Peyer's patch (tissue), 4 donors: ENCODE measurements at places on chromosomes 7 and 10. TPM values are rescaled to one million over a fixed set of nuclear protein-coding genes. Genes with fewer than 3 reads are reported as not detected.

- H3K4me3 ChIP-seq, result no peak overlapping the region
- H3K4me1 ChIP-seq, result no peaks in the 10 kb centered on the region
- no peaks in the 10 kb centered on the region for H3K27me3 ChIP-seq
- H3K27ac ChIP-seq, result no peak overlapping the region
- no peak for DNase-seq
Measured at GRCh38 chr7:112086496-112087254, 119.5 kb downstream of the DOCK4 start.

The NUTM2D gene
- 3.4 TPM for total RNA-seq

DNA sequence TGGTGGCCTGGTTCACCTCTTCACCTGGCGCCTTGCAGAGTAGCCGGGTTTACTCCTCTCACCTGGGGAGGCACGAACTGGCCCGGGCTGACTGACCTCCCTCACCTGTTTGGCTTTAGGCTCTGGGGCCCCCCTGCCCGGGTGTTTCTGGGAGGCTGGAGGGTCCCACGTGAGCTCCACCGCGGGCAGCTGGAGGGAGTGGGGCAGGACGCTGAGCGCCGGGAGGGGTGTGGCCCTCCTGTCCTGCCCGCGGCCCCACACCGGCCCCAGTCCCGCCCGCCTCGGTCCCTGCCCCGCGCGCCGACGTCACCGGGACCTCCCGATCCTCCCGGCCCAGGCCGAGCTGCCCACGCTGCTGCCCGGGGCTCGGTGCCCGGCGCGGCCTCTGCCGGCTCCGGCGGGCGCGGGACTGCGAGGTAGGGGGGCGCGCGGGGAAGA lies at the start of gene AMZ1:
Gene AMZ1, plus strand, starts transcription at position 322 of the 438 bp plus-strand sequence. CDS start 12,250 bp downstream, outside the sequence.
- peaks cover 22% of the 10 kb centered on the region for H3K27me3 ChIP-seq
- no peak within 1 kb of the TSS for H3K27ac ChIP-seq
- H3K36me3 ChIP-seq, result no peaks in the 10 kb centered on the region
- peak within 1 kb of the TSS; percentile 5 for H3K4me3 ChIP-seq

GRCh38 chr10:46248651-46249146 lies 38.1 kb upstream of the ANTXRL start:
- H3K4me1 ChIP-seq, result no peaks in the 10 kb centered on the region
- no peaks in the 10 kb centered on the region for H3K27me3 ChIP-seq
- DNase-seq, result peak; percentile 14
- H3K4me3 ChIP-seq, result no peak overlapping the region
- H3K36me3 ChIP-seq, result no peaks in the 10 kb centered on the region

DNA sequence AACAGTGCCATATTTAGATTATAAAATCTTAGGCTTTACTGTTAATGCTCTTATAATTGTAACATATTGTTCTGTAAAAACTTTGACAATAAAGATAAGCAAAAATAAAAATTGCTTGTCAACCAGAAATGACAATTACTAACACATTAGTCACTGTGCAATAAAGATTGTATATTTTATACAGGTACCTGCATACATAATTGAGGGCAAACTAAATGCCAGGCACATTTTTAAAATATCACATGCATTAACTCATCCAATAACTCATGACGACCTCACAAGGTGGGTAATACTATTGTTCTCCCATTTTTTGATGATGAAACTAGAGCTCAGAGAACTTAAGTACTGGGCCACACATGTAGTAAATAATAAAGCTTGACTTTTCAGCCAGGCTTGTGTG lies 1020.2 kb upstream of the C7orf33 start:
- H3K27ac ChIP-seq, result no peak overlapping the region
- DNase-seq, result no peak
- H3K4me3 ChIP-seq, result no peak overlapping the region
- no peaks in the 10 kb centered on the region for H3K36me3 ChIP-seq
- no peaks in the 10 kb centered on the region for H3K4me1 ChIP-seq
- H3K27me3 ChIP-seq, result no peaks in the 10 kb centered on the region

- no peak overlapping the region for H3K27ac ChIP-seq
- DNase-seq, result no peak
- H3K4me1 ChIP-seq, result no peaks in the 10 kb centered on the region
- no peaks in the 10 kb centered on the region for H3K27me3 ChIP-seq
Measured at GRCh38 chr10:11304906-11305585, 287.4 kb downstream of the CELF2 start.
